NCI-H345 (cell line): ENCODE measurements at places on chromosomes 4 and X.

DNA sequence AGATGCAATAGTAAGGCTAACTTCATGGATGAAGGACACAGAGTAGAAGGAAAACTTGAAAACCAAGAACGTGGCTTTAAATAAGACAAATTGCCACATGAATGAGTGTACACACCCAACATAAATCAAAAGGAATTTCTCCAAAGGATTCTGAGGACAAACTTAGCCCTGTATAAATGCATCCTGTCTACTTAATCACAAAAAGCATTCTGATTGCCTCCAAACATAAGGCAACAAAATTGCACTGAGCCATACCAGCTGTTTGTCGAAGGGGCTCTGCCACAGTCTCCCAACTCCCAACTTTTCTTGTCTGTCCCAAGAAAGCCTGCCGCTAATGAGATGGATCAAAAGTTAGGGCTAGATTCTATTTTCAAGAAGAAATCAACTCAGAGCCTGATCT, 194.3 kb downstream of the SOWAHB start:
- DNase-seq = no peak

DNA sequence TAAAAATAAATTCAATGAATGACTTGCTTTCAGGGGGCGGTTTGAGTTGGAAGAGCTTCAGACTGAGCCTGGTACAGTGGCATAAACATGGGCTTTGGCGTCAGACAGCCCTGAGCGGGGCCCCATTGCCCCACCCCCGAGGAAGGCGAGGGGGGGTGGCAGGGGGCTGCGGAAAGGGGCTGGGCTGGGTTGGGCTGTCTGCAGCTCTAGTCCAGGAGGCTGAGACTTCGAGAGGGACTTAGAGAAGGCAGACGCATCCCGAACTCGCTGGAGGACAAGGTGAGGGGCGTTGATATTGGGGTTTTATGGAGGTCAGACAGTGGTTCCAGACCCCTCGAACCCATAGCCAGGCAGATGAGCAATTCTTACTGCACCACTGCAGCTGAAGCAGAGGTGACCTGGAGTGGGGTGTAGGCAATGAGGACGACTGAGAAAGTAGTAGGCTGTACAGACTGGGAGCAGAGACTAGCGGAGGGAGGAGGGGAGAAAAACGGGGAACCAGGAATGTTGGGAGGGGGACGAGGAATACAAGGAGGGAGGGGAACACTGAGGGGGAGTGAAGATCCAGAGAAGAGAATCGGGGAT, at the start of gene MAGED2:
TSS of gene MAGED2 (plus strand) at position 222 of the 585 bp plus-strand sequence. CDS start 1,587 bp downstream, outside the sequence.
- DNase-seq = peak; percentile 42

DNA sequence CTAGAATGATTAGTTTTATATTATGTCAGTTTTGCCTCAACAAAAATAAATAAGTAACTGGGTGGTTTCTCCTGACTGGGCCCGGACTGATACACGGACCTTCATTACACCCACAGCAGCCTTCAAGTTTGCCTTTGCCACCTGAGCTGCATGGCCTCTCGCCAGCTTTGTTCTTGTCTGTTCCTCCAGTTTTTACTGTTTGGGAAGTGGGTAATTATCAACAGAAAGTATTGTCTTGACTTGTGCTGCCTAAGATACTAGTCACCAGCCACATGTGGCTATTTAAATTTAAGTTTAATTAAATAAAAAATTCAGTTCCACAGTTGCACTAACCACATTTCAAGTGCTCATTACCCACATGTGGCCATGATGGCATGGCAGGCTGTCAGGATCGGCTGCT, 74.7 kb upstream of the INTU start:
- DNase-seq = no peak

GRCh38 chr4:80221161-80221560, 23.9 kb downstream of the PRDM8 start:
- no peak for DNase-seq

- no peak for DNase-seq
These were observed 1.2 kb downstream of the PRPS1 start for GRCh38 chrX:107629540-107629909.

GRCh38 chrX:154483325-154483724, 3.1 kb downstream of the UBL4A start:
- DNase-seq = no peak

DNA sequence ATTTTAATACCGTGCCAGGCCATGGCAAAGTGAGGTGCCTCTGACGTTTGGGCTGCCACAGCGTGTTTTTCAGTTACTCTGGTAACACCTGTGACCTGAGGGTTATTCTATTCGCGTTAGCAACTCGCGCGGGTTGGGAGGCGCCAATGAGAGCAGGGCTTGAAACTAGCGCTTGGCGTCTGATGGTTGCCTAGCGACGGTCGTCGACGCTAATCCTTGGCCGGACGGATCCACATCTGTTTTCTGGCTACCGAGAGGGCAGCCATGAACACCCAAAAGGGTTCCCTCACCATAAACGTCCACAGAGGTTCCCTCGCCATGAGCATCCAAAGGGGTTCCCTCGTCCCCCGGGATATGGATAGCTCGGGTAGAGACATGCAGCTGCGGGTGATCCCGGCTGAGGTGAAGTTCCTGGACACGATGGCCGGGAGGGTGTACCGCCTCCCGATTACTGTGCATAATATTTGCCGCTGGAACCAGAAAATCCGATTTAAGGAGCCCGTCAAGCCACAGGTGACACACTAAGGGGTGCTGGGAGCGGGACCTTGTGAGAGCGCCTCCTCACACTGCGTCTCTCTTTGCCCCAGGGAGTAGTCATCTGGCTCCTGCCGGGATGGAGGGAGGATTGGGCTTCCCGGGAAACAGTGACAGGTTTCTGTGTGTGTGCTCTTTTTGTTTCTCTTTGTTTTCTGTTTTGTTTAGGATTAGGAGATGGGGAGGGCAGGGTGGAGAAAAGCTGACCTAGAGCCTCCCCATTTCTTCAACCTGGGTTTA, at the start of gene CFAP47:
TSS of gene CFAP47 (plus strand) at position 199 of the 774 bp plus-strand sequence. CDS start at position 265, 66 bp downstream.
- DNase-seq = peak; percentile 30

GRCh38 chr4:91769912-91770311, 533.9 kb upstream of the GRID2 start:
- DNase-seq = no peak

DNA sequence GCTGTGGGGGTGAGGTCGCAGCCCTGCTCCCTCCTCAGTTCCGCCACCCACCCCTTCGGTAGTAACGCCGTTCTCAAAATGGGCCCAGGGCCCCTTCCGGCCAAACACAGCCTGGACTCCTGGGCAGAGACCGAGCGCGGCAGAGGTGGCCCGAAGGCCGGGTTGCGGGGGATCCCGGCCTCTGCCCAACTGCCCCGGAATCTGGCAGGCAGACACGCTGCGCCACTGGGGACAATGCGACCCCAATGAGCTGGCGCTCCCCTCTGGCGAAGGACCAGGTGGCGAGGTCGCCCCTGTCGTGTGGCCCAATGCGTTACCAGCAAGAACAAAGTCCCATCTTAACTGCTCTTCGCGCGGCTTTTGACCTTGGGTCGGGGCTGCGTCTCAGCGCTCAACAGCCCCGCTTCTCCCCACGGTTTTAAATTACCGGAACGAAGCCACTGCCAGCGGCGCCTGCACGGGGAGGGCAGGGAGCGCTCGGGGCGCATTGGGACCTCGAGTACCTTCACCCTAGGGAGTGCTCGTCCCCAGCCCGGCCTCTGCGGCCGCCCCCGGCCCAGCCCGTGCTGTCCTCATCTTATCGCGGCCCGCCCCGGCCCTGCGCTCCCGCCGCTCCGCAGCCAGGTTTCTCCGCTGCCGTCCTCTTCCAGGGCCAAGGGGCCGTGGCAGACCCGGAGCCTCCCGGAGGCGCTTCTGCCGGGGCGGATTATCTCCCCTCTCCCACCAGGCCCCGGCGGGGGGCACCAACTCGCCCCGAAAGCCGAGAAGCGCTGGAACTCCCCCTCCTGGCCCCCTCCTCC, 22.2 kb upstream of the HMX1 start:
- DNase-seq = no peak

GRCh38 chr4:10011277-10011676, 10.0 kb downstream of the SLC2A9 start:
- no peak for DNase-seq
